ENCODE measurements at places on chromosomes 5 and 9.

- no peak for DNase-seq
These were observed 3.3 kb downstream of the ANKS6 start for GRCh38 chr9:98793031-98793430.

DNA sequence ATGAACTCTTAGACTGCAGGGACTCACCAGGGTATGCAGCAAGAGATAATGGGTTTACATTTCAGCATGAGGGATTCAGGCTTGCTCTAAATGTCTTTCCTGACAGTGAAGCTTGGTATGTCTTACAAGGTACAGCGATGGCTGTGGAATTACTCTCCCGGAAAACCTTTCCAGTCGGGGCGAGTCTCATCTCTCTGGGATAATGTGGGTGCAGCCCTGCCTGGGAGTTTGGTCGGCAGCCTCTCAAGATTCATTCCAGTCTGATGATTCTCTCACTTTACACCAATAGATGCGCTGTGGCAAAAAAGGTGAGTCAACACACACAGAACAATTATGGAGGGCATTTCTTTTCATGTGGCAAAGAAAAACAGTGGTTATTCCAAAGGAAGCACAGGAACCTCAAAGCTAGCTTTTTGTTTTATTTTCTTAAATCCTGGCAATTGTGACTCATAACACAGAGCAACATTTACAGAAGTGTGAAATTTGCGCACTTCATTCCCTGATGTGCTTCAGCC lies 190.3 kb downstream of the DCP2 start:
- no peak for DNase-seq

DNA sequence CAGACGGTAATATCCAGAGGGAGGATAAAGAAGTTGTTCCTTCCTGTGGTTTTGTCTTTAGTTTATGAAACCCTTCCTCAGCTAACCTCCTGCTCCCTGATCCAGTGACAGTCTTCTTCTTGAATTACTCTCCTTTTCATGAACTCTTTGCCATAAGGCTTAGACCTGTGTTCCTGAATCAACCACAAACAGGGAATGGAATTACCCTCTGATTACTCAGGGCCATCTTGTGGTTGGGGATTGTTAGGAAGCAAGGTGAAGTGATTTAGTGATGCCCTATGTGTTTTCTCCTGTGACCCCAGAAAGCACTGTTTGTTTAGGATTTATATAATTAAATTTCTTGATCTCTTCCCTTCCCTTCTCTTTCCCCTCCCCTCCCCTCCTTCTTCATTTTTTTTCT lies 409.1 kb downstream of the TAF11L14 start:
- DNase-seq, result no peak

- DNase-seq, result no peak
These were observed 31.0 kb downstream of the ADAM19 start for GRCh38 chr5:157544623-157544989.

- no peak for DNase-seq
These were observed 42.5 kb upstream of the MELK start for GRCh38 chr9:36530224-36530623.

DNA sequence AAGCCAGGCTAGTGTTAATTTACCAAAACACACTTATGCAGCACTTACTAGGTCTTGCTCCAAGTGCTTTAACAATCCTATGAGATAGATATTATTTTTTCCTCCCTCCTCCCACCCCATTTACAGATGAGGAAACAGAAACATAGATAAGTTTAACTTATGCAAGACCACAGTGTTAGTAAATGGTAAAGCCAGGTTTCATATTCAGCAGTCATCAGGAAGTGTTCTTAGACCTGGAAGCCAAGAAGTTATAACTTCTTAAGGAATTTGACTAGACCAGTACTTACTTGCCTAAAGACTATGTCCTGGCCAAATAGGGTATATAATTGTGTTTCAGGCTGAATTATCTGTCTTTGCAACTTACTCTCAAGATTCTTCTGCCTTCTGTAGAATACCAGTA lies 15.9 kb downstream of the ABHD17B start:
- DNase-seq, result no peak

GRCh38 chr9:86098824-86099700 lies at the start of gene GOLM1:
Gene GOLM1 (minus strand): TSS chr9:86099558. CDS start chr9:86079320, 20,238 bp downstream.
- no peak for DNase-seq

DNA sequence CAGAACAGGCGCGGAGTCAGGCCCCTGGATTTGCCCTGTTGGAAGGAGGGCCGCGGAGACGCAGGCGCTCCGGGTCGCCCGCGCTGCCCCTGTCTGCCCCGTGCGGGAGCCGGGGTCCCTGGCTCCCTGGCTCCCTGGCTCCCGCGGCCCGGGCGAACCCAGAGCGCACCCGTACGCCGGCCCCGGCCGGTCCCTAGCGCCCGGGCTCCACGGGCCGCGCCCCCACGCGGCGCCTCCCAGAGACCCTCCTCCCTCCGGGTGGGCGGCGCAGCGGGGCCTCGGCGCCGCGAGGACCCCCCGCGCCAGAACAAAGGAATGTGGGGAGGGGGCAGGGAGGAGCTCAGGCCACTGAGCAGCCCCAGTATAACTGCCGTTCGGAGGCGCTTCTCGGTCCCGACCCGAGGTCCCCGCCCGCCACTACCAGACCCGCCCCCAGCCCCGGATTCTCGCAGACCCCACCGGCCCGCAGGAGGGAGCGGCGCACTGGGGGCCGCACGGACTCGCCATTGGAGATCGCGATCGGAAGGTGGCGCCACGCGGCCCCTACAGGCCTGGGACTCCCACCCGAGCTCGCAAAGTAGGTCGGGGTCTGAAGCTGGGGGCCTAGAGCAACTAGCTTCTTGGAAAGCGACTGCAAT lies 2.4 kb downstream of the NFIL3 start:
- DNase-seq, result no peak

DNA sequence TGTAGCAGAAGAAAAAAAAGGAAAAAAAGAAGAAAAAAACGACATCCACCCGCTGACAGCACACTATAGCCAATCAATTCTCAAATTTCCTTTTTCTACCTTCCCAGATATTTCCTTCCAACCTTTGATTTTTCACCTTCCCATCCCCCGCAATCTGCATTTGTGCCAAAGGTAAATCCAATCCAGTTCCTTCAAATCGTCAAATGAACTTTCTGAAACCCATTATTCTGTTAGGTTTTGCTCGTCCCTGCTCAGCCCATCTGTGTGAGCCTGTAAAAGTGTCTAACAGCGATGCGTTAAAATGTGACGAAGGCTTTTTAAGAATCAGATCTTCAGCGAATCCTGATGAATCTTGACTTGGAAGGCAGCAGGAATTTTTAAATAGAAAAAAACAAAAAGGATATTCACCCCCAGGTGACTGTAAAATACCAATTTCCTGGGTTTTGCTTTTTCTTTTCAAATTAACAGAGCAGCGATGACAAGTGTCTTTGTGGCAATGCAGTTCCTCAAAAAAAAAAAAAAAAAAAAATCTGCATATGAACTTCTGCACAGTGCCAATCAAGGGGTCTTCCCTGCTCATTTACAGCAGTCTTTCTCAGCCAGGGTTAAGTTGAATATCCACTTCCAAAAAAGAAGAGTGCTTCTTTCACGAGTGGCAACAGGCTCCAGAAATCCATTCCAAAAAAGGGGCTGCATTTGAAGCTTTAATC lies 367 bp upstream of the SHC3 start:
- no peak for DNase-seq

GRCh38 chr9:90511711-90512110 lies 130.9 kb downstream of the DIRAS2 start:
- no peak for DNase-seq

DNA sequence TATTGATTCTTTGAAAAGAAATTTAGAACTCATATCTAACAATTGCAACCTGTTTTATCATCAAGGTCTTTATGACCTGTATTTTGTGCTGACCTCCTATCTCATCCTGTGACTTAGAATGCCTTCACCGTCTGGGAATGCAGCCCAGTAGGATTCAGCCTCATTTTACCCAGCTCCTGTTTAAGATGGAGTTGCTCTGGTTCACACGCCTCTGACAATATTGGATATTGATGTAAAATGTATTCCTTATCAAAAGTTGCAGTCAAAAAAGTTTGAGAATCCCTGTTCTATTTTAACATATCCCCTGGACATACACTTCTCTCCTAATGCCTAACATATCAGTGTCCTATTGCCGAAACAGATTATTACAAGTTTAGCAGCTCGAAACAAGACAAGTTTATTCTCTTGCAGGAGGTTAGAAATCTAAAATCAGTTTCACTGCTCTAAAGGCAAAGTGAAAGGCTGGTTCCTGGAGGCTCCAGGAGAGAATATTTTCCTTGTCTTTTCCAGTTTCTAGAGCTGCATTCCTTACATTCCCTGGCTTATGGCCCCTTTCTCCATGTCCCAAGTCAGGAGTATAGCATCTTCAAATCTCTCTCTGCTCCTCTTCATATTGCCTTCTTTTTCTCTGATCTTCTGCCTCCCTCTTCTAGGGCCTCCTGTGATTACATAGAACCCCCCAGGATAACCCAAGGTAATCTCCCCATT lies 31.5 kb upstream of the LVRN start:
- DNase-seq, result no peak

DNA sequence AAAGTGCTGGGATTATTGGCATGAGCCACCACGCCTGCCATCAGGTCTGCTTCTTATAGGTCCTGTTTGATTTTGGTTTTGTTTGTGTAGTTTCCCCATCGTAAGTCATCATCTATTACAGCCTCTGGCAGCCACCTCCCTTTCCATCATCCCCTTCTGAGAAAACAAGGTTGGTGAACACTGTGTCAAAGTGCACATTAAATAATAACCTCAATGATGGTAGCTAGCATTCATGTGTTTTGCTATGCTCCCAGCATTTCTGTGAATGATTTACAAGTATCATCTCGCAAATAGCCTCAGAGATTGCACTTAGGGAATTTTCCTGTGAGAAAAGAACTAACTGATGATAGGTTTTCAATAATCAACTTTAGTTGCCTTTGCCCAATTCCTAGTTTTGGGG lies 9.9 kb downstream of the PRUNE2 start:
- DNase-seq, result no peak

DNA sequence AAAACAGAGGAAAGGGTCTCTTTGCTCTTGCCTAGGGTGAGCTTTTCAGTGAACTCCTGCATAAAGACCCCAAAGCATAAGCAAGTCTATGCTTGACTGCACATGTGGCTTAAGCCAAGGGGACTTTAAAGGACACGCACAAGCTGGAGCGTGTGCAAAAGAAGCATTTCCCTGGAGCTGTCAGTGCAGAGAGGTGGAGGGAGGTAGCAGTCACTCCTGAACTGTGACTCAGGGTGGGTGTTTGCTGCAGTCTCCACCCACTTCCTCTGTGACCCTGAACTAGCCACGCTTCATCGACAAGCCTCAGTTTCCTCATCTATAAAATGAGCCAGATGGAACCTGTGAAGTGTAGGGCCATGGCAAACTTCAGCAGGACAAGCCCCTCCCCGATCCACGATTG lies 72.4 kb downstream of the PDZD2 start:
- DNase-seq, result no peak

DNA sequence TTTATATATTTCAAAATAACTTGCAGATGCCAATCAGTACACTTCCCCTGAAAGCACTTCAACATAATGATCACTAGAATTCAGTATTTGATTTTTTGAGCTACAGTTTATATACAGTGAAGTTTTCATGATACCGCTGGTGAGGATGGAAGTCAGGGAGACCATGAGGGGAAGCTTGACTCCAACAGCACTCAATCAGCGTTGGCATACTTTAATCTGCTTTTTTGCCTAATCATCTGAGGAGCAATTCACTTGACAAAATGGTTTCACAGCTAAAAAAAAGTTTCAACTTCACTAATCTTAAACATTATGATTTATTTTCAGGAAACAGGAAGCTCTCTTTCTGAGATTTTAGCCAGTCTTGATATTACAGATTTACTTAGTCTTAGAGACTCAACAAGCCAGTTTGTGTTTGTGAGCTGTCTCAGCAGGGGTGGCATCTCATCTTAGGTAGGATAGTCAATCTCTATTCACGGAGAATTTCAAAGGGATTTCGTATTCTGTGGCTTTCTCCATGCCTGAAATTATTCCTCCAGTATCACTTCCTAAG lies 111.4 kb upstream of the ARRDC3 start:
- DNase-seq, result no peak

DNA sequence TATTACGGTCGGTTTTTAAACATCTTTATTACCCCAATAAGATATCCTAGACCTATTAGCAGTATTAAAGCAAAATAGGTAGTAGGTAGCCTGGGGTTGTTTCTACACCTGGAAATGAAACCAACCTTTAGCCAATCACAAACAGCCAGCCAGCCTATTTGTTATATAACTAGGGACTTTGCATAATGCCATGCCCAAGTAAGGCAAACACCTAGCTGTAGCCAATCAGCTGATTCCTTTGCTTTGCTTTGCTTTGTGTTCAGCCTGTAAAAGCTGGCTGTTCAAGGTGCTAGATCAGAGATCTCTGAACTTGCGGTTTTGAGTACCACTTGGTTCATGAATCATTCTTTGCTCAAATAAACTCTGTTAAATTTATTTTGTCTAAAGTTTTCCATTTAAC lies 46.5 kb upstream of the SETD9 start:
- no peak for DNase-seq

- DNase-seq, result no peak
These were observed 27.9 kb downstream of the TMEM215 start for GRCh38 chr9:32811246-32811645.

DNA sequence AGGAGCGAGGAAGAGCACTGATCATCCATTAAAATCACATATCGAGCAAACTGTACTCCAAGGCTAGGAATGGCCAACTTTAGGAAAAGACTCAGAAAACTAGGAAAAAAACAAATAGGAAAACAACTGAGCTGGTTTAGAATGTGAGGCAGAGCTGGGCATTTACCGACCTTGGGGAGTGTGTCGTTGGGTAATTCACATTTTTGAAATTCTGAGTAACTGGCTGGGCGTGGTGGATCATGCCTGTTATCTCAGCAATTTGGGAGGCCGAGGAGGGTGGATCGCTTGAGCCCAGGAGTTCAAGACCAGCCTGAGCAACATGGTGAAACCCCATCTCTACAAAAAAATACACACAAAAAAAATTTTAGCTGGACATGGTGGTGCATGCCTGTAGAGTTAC lies 70.1 kb downstream of the ZFAND5 start:
- DNase-seq, result no peak

- no peak for DNase-seq
These were observed at the start of gene C7 for GRCh38 chr5:40909264-40909663. Gene C7 (plus strand): TSS chr5:40909497. CDS start chr5:40909611, 114 bp downstream.

- no peak for DNase-seq
These were observed 62.1 kb upstream of the ATG10 start for GRCh38 chr5:81909677-81910076.

DNA sequence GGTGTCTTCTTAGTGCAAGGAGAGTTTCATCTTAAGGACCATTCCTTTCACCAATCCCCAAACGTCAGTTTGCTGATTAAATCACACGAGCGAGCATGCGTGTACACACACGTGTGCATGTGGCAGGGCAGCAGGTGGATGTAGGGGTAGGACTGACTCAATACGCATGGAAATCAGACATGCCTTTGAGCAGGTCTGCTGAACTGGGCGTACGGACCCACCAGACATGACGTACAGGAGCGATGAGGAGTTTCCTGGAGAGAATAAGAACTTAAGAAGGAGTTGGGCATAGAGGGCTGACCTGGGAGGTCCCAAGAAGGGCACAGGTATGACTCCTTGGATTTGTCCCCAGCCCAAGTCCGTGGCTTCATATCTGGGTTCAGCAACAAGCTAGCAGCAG lies 170.0 kb downstream of the FGF18 start:
- DNase-seq, result no peak

- no peak for DNase-seq
These were observed 43.9 kb downstream of the SLC46A2 start for GRCh38 chr9:112846528-112847488.
